ENCODE measurements at places on chromosomes 6 and 20.

GRCh38 chr6:35484921-35485392 is 11.9 kb downstream of the TEAD3 start:
- DNase-seq = no peak

- no peak for DNase-seq
Measured at GRCh38 chr6:140854318-140854717, 1278.4 kb upstream of the GJE1 start.

- DNase-seq = no peak
Measured at GRCh38 chr6:33692078-33692759, 19.3 kb downstream of the UQCC2 start.

DNA sequence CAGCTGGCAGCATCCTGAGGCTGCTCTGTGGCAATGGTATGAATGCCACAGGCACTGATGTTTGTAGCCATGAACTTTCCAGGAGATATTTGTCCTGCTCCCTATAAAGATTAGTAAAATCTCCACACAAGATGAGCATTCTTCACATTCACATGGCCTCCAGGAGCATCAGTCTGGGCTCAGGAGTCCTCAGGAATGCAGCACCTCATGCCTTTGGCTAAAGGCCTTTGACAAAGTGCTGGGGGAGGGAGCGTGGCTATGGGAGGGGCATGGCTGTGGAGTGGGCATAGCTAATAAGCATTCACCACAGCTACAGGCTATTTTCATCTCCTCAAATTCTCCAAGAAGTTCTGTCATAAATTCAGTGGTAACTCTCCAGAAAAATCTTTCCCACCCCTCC is 90.5 kb upstream of the LY86 start:
- no peak for DNase-seq

- no peak for DNase-seq
Measured at GRCh38 chr6:89346433-89346832, 6.1 kb downstream of the UBE2J1 start.

DNA sequence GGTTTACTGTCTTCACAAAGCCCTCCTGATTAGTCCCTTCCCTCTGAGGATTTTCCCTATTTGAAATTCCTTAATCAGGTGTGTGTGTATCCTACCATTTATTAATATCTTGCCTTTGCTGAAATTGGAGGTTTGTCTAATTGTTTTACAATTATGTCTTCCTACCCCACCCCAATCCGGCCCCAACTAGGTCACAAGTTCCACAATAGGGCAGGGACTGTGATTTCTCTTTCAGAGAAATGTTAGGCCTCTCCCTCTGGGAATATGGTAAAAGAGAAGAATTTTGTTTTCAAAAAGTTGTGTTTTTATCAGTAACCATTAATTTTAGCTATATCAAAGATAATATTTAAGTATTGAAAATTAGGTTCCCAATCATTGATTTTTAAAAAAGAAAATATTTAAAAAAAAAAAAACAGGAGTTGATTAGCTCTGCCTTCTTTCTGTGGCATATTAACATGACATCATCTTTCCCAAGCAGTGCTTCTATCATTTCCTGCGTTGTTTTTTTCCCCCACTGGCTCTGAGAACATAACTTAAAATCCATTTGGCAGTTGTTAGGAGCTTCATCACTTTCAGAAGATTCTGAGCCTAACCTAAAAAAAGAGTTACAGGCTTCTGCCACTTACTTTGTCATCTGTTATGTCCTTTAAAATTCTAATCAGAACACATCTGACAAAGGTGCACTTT is 36.1 kb downstream of the BLOC1S5 start:
- DNase-seq = no peak

DNA sequence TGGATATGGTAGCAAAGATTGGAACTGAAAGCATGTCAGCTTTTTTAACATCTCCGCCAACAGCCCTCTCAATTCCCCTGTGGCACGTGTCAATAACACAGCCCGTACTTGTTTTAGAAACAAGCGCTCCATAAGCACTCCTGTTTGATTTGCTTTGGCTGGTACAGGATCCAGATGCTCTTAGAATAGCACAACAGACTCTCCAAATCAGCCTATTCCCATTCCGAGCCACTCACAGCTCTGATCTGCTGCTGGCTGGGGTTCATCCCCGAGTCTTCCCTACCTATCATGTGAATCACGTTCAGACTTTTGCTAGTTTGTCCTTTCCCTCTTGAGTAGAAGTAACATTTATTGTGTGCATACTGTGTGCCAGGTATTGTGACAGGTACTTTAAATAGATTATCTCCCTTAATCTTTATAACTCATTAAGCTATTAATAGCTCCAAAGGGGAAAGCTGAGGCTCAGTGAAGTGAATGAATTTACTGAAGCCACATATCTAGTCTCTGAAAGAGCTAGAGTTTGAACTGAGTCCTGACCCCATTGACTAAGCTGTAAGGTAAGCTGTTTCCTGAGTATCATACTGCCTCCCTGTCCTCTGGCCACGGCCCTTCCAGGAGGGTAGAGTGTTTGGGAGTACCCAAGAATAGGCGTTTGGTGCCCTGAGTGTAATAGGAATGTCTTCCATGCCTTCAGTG is 46.7 kb downstream of the RALY start:
- DNase-seq = no peak

- no peak for DNase-seq
Measured at GRCh38 chr6:135358985-135359384, 138.6 kb downstream of the AHI1 start.

DNA sequence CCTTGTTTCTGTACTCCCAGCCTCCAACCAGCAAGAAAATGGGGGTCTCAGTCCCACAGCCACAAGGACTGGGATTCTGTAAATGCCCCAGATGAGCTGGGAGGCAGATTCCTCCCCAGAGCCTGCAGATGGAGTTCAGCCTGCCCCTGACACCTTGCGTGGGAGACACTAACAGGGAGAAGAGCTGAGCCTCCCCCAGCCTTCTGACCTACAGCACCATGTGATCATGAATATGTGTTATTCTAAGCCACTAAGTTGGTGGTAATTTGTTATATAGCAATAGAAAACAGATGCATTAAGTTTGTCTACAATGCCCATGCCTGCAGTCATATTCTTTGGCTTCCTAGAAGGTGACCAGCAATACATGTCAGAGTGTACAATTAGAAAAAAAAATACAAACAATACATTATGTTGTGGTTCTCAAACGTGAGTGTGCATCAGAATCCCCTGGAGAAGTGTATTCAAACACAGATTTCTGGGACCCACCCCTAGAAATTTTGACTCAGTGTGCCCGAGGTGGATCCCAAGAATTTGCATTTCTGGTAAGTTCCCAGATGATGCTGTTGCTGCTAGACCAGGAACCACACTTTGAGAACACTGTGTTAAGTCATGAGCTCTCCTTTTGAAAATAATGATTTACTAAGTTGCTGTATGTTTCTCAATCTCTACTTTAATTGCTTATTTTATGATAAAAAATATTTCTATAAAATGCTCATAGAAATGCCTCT is 39.9 kb downstream of the SLC22A3 start:
- DNase-seq = no peak

- no peak for DNase-seq
Measured at GRCh38 chr6:140105857-140106256, 731.4 kb upstream of the CITED2 start.

GRCh38 chr6:18343741-18344140 is 43.4 kb upstream of the RNF144B start:
- DNase-seq = no peak

DNA sequence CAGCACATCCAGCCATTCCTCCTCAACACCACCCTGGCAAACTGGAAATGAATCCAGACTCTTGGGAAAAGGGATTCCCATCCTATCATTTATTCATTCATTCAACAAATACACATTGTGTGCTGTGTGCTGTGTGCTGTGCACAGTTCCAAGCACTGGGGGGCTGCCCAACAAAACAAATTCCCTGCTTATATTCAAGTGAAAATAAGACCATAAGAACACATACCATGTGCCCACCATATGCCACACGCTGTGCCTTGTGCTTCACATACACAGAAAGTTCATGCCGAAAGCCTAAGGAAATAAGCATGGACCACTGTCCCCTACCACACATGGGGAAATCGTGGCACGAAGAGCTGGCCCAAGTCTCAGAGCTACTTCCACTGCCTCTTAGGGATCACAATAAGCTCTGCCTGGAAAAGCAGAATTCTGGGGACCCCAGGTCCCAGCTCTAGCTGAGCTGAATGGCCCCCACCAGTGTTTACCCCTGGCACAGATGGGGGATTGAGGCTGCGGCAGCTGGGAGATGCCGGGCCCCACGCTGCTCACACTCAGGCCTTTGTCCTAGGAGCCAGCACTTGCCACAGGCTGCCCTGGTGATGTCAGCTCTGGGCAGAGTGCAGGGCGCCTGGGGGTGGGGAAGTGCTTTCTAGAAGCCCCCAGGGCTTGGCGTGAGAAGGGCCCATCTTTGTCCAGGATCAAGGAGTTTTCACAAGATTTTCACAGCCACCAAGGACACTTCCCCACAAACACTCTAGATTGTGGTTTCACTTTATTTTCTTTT is 99.6 kb downstream of the PREX1 start:
- DNase-seq = no peak

- DNase-seq = no peak
Measured at GRCh38 chr20:53245574-53245973, 273.4 kb downstream of the TSHZ2 start.

DNA sequence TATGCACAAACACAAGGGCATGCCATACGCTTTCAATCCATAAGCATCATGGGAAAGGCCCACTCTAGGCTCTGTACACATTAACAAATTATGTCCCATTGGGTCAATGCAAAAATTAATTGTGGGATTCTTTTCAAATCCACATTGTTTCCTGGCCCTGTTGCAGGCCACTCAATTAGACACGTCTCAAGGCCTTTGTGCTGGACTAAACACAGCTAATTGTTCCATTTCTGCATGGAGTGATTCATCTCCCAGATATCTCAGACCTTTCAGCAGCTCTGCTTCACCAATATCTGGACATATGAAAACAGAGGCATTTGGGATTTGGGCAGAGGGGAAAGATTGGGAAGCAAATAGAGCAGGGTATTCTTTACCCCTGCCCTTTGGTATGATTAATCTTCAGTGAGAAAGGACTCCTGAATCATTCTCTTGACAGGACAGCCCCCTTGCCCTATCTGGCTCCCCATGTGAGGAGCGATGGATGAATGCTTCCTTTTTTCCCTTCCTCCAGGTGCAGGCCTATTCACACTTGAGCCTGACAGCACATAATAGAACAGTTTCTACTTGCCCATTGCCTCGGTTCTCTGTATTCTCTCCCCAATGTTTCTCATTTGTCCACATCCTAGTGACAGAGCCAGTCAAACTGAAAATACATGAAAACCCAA is 547.6 kb downstream of the HAO1 start:
- no peak for DNase-seq

DNA sequence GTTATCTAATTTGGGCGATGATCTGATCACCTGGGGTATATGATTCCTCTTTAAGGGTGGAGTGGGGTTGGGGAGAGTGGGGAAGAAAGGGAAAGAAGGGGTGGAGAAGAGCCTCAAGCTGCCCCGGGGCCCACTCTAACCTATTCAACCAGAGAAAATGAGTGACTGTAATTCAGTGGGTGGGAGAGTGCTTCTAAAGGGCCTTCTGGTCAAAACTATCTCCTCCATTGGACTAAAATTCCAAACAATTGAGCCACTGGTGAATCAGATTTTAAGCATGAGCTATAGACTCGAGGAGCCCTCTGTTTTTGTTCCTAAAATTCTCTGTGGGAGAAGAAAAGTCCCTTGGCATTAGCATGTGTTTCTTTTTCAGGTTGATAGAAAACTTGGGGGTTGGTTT is 296.8 kb downstream of the CLIC5 start:
- no peak for DNase-seq

DNA sequence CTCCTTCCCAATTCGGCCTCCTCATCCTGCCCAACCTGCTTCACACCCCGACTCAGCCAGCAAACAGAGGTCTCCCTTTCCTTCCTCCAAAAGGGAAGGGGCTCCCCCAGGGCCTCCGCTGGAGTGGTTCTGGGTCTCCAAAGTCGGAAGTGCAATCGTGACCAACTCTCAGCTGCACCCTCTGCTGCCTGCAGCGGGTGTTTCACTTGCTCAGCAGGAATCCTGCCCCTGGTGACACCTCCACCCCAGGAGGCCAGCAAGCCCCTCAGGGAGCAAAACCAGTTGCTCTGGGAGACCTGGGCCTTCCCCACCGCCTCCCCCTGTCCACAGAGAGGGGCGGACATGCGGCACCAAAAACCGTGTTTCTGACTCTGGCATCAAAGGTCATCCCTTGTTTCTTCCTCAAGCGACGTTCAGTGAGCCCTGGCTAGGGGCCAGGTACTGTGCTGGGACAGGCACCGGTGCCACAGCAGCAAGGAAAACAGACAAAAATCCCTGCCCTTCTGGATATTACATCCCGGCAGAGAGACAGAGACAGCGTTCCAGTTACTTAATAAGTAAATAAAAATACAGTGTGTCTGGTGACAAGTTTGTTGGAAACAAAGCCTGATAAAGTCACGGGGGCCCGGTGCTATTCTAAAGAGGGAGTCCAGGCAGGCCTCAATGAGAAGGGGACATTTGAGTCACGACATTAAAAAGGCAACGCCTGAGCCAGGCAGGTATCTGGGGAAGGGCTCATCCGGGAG is 219.0 kb downstream of the BMP7 start:
- DNase-seq = no peak

- no peak for DNase-seq
Measured at GRCh38 chr6:81130969-81131368, 621.5 kb downstream of the TENT5A start.

- no peak for DNase-seq
Measured at GRCh38 chr6:14929291-14929690, 316.6 kb upstream of the JARID2 start.

DNA sequence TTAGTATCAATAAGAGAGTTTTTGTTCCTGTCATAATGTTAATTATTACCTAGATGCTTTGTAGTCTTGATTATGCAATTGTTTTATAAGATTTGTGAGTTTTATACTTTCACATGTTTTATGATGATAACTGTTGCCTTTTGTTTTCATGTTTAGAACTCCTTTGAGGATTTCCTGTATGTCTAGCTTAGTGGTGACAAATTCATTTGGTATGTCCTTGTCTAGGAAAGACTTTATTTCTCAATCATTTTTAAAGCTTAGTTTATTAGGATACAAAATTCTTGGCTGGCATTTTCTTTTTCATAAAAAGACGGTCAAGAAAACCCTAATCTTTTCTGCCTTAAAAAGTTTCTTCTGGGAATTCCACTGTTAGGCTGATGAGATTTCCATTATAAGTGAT is 849.9 kb upstream of the EYS start:
- DNase-seq = no peak

DNA sequence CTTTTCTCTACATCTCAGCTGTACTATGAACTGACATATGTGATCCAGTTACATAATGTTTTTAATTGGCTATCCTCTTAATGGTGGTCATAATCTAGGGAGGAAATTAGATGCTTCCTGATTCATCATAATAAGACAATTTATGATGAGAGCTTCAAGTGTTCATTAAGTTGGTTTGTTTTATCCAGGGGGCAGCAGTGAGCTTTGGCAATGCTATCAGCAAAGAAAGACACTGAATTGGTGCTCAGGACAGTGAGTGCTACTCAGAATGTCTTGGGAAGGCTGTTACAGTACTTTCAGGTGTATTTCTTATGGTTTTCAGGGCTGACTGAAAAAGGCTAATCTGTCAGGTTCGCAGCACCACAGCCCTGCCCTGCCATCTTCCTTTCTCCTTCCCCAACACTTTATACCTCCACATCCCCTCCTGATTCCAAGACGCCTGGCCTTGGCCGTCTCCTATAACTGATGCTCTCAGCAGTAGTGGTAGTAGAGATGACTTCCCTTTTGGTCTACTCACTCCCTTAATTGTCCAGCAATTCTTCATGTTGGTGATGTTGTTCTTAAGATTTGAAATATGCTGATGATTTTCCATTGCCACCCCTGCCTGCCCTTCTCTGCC is 67.0 kb upstream of the TNFAIP3 start:
- DNase-seq = no peak

GRCh38 chr6:170152124-170152926 is 138.6 kb downstream of the DLL1 start:
- no peak for DNase-seq
